ENCODE measurements at places on chromosomes 3 and 15. TPM values are rescaled to one million over a fixed set of nuclear protein-coding genes. Genes with fewer than 3 reads are reported as not detected.

The ATP2B2 gene
- not detected for total RNA-seq

- H3K4me3 ChIP-seq = no peak overlapping the region
- H3K4me1 ChIP-seq = no peaks in the 10 kb centered on the region
- no peak overlapping the region for H3K27ac ChIP-seq
- DNase-seq = no peak
Observed at GRCh38 chr15:97748576-97748975, 211.9 kb upstream of the ARRDC4 start.

- peak within 1 kb of the TSS; percentile 89 for H3K4me3 ChIP-seq
- no peaks in the 10 kb centered on the region for H3K27me3 ChIP-seq
- H3K4me1 ChIP-seq = no peaks in the 10 kb centered on the region
- H3K36me3 ChIP-seq = no peaks in the 10 kb centered on the region
Observed at GRCh38 chr15:40569129-40569953, at the start of gene RPUSD2. Gene RPUSD2 (plus strand): TSS chr15:40569299. CDS start chr15:40569338, 39 bp downstream.

DNA sequence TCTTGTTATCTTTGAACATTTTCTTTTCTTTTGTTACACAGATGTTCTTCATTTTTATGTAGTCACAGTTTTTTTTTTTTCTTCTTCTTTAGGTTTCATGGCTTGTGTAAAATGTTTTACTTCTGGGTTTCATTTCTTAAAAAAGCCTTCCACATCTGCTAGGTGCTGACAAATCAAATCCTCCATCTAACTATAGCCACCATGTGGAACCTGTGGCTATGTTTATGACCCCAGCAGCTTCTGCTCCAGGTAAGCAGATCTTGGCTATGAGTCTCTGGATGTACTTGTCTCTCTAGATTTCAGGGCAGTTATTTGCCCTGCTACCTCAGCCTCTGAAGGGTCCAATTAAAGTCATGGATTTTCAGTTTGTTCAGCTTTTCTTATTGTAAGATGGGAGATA, 44.5 kb downstream of the OXSM start:
- no peak overlapping the region for H3K4me3 ChIP-seq
- H3K36me3 ChIP-seq = no peaks in the 10 kb centered on the region
- DNase-seq = no peak
- no peaks in the 10 kb centered on the region for H3K27me3 ChIP-seq
- no peaks in the 10 kb centered on the region for H3K4me1 ChIP-seq

- no peak overlapping the region for H3K4me3 ChIP-seq
- DNase-seq = no peak
- H3K27ac ChIP-seq = no peak overlapping the region
- peaks cover 2% of the 10 kb centered on the region for H3K4me1 ChIP-seq
Observed at GRCh38 chr3:188066141-188066540, 87.8 kb upstream of the LPP start.

Measured in breast epithelium (tissue), 4 donors.